ENCODE measurements at places on chromosomes 2 and 18.

GRCh38 chr2:221123396-221123795 is 448.7 kb downstream of the EPHA4 start:
- DNase-seq: no peak

DNA sequence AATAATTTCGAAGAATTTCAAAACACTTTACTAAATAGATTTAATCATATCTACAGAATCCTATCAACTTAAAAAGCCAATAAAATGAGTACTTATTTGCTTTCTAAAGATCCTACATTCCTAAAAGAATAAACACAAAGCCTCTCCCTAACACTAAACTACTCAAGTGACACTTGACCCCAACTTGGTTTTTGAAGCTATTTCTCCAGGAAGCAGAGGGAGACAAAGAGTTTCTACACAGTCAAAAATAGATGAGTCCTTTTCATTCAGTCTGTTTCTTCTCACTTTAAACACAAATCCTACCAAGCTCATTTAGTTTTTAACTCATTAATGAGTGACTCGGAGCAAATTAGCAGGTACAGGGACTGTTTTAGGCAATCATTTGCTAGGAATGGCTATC is 2.1 kb downstream of the ATL2 start:
- no peak for DNase-seq

DNA sequence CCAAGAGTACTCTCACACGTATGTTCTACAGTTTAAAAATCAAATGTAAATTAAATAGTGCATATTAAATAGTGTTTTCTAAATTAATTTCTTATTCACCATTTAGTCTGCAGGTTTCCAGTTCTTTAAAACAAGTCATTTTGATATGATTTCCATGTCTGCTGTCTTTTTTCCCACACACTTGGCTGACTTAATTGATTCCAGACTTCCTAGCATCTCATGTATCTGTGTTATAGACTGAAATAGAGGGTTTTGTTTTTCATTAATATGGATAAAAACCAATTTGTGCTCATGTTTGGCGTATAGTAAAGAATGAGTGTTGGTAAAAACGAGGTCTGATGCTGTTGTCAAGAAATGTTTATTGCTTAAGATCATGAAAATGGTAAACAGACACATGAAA is 104.3 kb downstream of the SRBD1 start:
- no peak for DNase-seq

DNA sequence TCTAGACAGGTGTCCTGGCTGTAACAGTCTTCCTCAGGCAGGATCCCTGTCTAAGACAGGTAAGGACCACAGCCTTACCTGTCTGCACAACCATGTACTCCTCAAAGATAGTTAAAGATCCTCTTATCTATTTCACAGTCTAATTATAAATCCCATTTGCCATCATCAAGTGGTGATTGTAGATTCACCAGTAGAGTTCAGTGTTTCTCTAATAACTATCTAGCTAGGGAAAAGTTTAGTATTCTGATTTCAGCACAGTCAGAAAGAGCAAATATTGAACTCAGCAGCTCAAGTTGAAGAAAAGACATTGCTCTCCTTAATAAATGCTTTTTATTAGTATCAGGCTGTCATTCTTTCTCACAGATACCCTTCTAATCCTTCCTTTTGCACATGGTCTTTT is 1305.5 kb upstream of the NXPH2 start:
- DNase-seq: no peak

- peak; percentile 40 for DNase-seq
Measured at GRCh38 chr2:186256540-186256939, 229.5 kb upstream of the ZC3H15 start.

DNA sequence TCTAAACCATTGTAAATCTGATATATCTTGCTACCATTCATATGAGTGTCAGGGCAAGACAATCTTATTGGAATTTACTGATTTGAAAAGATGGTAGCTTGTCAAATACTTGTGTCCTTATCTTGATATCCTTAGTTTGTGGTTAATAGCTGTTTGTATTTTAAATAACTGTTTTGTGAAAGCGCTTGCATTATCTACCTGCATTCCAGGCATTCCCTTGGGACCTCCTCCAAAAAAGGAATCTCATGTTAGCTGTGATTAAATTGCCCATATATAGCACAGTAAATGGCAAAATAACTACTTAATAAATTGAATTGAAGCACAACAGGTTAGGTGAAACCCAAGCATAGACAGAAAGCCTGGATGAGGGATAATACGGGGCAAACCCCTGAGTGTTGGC is 13.9 kb downstream of the CNTNAP5 start:
- DNase-seq: no peak

GRCh38 chr18:23232331-23232730 is 97.0 kb downstream of the CABLES1 start:
- DNase-seq: no peak

DNA sequence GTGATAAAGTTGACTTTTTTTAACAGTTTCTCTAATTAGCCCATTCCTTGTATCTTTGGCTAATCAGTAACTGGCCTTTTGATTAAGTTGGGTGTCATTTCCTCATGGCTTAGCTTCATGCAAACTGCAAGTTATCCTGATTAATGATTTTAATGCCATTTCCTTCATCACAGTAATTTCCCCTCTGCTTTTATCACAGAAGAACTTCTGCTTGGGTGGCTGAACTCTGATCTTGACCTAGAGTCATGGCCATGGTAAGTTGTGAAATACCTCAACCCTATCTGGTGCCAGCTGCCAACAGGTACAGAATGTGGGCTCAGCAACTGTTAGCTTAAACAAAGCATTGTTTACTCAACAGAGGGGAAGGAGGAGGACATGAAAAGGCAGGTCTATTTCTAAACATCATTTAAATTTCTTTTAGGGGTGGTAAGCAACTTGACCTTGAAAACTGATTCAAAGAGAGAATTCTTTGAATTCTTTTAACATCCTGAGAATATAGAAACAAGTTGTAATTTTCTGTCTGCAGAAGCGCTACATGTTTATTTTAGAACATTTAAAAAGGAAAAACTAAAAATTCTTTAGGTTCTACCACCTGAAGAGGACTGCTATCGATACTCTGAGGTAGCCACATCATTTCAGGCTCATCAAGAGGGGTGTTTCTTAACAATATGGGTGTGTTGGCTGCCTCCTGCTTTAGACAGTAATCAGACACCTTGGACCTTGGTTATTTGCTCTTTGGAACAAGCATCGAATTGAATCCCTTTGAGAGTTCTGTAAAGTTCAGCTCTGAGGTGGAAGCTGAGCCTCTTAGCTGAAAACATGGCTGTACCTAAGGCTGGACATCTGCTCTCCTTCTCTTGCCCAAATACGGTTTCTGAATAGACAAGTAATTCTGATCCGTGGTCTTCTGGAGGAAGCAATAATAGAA is 39.7 kb downstream of the ANXA4 start:
- peak; percentile 31 for DNase-seq

DNA sequence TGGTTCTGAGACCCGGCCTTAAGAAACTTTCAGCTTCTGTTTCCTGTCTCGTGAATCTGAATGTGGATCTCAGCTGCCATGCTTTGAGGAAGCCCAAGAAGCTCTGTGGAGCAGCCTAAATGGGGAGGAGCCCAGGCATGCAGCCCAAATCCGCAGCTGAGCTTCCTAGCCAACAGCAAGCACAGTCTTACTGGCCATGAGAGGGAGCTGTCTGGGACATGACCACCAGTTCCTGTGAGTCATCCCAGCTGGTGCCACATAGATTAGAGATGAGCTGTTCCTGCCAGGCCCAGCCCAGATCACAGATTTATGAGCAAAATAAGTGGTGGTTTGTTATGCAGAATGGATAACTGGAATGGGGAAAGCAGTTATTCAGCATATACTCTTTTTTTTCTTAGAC is 224.4 kb upstream of the APCDD1 start:
- DNase-seq: no peak

DNA sequence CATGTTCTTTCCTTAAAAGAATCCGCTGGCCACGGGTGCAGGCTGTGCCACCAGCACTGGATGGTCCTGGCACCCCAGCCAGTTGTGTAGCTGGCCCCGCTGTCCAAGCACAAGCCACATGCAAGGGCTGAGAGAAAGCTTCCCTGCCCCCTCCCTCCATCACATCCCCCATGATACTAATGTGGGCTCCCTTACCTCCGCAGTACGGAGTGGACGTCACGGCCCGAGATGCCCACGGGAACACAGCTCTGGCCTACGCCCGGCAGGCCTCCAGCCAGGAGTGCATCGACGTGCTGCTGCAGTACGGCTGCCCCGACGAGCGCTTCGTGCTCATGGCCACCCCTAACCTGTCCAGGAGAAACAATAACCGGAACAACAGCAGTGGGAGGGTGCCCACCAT is 44.5 kb downstream of the GBX2 start:
- DNase-seq: no peak

DNA sequence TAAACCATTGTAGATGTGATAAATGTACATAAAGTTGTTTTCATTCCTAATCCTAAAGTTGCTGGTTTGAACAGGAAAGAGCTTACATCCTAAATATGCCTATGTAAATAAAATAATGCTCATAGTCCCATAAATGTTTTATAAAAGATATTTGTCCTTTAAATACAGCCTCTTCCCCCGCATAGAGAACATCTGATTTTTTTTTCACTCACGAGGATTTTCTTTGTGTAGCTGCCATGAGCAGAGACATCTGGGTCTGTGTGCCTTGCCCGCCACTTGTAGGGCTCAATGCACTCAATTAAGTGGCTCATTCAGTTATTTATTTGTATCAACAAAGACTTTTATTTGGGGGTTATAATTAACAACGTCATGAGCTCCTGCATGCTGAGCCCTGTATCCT is 72.8 kb downstream of the SOWAHC start:
- DNase-seq: no peak

- DNase-seq: no peak
Measured at GRCh38 chr18:28903306-28903705, 726.4 kb upstream of the CDH2 start.

- DNase-seq: peak; percentile 74
Measured at GRCh38 chr2:147135376-147135775, 709.5 kb upstream of the ACVR2A start.

- no peak for DNase-seq
Measured at GRCh38 chr2:176380341-176380740, 111.1 kb downstream of the MTX2 start.

- no peak for DNase-seq
Measured at GRCh38 chr18:14015416-14015815, 100.1 kb upstream of the MC2R start.

GRCh38 chr2:156800065-156800653 is 364.0 kb downstream of the GPD2 start:
- no peak for DNase-seq

DNA sequence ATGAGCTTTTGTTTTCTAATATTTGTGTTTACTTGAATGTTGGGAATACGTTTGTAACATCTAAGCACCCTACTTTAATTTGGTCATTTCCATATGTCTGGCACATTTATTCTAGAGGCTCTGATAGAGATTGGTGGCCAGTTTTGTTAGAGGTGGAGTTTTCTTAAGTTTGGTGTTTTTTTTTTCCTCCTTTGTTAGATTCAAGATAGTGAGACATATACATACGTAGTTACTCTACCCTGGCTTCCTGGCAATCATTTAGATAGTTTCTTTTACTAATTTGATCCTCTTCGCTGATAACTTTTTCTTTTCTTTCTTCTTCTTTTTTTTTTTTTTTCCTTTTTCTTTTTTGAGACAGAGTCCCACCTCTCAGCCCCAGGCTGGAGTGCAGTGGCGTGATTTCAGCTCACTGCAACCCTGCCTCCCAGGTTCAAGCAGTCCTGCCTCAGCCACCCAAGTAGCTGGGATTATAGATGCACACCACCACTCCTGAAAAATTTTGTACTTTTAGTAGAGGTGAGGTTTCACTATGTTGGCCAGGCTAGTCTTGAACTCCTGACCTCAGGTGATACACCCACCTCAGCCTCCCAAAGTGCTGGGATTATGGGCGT is 26.6 kb downstream of the SMCHD1 start:
- no peak for DNase-seq

DNA sequence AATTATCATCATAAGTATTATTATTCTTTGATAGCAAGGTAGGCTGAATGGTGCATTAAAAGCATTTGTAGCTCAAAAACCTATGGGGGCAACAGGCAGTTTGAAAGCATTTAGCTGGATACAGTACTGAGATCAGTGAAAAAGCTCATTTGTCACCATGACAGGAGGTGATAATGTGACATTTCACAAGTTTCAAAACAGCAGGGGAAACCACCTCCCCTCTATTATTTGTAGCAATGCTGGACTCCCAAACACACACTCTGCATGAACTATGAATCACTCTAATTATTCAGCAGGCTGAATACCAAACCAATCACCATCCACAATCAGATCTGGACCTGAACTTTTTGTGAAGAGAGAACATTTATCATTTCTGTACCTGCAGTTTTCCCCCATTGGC is 63.4 kb downstream of the MYO5B start:
- DNase-seq: no peak

- DNase-seq: no peak
Measured at GRCh38 chr18:43271593-43272432, 5.5 kb downstream of the SYT4 start.

GRCh38 chr2:25168256-25169072 is at the start of gene POMC:
TSS of gene POMC (minus strand) at chr2:25168580. CDS start at chr2:25164772, 3,808 bp downstream.
- no peak for DNase-seq

DNA sequence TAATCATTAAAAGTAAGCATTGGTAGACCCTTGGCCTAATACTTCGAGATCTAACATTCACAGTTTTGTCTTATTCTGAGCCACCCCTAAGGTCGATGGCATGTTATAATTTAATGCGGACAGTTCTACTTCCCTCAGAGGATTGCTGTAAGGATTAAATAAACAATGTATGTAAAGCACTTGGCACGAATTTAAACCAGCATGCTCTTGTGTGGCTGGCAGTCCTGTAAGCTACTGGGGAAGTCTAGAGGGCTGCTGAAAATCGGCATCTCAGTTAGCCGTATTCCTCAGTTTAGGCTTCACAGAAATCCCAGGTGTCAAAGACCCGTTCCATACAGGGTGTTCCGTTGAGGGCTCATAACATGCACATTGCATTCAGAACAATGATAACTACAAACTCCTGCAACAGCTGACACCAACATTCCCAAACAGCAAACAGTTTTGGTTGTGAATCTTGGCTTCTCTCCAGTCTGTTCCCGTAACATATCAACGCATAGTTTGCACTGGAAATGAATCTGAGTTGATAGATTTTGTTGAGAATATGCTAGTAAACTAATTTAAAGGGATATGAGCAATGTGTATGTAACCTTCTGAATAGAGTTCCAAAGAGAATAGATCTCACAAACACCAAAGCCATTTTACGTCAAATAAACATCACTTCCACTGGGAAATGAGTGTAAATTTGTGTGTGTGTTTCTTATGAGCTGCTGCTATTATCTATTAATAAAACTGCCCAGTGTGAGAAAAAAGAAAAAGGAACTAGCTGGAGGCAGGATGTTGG is 52.2 kb upstream of the ACKR3 start:
- no peak for DNase-seq

- DNase-seq: no peak
Measured at GRCh38 chr18:57889841-57890240, 86.7 kb upstream of the ATP8B1 start.

DNA sequence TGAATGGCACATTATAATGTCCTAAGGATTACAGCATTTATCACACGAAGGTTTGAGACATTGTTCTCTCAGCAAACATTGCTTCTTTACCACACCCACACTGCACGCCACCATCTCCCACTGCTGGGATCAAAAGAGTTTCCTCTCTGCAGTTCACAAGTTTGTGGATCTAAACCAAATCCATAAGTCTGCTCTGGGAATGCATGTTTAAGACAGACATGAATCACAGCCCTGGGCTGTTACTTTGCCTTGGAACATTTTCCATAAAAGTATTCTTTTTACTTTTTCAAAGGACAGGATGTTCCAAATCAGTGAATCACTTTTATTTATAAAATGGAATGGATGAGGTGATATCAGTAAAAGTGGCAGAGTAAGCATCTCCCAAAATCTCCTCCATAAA is 36.1 kb downstream of the STPG4 start:
- no peak for DNase-seq

All from NCI-H2029 treated with DMSO at 0.1 percent for 48 hours (cell line).